Activated naive CD4-positive, alpha-beta T cell treated with anti-CD3 and anti-CD28 coated beads, Interleukin-2, amount 50 U/mL, for 16 hours (primary cell): ENCODE measurements at places on chromosomes 5 and 9.
A peak's percentile ranks its signal among the peaks of the same experiment; 100 is the strongest.

DNA sequence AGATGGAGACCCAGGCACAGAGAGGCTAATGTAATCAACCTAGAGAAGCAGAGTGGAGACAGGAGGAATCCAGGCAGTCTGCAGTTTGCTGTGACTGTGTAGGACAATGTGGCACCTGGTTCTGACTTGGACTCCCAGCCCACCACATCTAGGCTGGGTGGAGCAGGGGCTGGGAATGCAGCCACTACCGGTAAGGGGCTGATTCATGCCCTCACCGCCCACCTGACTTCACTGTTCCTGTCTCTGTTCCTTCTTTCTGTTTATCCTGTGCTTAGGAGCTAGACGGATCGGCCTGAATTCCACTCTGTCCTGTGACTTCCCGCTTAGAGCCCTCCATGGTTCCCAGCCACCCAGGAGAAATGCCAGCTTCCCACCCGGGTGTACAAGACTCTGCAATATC lies 2.6 kb downstream of the PDLIM4 start:
- DNase-seq = no peak

DNA sequence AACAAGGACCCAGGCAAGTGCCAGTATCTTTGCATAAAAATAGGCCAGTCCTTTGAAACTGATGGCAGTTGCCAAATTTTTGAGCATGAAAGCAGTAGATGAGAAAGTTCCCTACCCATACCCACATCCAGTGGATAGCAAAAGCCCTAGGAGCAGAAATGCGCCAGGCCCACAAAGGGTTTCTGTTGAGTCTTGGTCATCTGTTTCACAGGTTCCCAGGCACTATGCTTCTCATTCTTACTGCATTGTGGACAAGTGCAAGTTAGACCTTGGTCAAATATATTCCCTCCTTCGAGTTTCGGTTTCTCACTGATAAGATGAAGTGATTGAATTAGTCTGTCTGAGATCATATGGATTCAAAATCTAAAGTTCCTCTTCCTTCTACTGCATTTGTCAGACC lies 152.3 kb downstream of the NR3C1 start:
- DNase-seq = no peak

DNA sequence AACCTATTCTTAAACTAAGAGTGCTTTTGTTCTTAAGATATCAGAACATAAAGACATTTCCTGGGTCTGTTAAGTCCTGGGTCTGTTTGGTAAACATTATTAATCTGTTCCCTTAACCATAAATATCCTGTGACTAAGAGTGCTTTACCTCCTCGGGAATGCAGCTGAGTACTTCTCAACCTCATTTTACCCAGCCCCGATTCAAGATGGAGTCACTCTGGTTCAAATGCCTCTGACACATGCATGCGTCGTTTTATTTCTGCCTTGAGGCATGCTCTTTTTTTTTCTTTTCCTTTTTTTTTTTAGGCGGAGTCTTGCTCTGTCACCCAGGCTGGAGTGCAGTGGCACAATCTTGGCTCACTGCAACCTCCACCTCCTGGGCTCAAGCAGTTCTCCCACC lies 39.8 kb upstream of the FBXL17 start:
- DNase-seq = no peak

- DNase-seq = no peak
These were observed 49.3 kb downstream of the RICTOR start for GRCh38 chr5:39024884-39025283.

DNA sequence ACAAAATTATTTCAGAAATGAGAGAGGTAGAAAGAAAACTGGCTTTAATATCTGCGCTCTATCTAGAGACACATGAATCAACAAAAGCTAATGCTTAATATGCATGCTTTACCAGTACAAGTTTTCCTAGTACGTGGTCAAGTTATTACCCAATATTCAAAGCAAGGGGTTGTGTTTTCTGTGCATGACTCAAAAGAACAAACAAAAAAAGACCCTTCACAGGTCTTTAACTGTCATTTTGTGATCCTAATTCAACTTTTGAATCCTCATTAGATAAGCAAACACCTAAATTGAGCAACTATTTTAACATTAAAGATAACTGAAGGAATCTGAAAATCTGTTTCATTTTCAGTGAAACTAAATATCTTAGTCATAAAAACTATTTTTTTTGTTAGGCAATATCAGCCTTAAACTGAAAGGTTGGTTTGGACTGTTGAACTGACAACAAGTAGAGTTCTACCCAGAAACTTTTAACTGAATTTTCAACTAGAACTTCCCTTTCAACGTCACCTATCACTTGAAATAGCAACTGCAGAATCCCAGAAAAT lies 12.5 kb downstream of the ST8SIA4 start:
- DNase-seq = no peak

DNA sequence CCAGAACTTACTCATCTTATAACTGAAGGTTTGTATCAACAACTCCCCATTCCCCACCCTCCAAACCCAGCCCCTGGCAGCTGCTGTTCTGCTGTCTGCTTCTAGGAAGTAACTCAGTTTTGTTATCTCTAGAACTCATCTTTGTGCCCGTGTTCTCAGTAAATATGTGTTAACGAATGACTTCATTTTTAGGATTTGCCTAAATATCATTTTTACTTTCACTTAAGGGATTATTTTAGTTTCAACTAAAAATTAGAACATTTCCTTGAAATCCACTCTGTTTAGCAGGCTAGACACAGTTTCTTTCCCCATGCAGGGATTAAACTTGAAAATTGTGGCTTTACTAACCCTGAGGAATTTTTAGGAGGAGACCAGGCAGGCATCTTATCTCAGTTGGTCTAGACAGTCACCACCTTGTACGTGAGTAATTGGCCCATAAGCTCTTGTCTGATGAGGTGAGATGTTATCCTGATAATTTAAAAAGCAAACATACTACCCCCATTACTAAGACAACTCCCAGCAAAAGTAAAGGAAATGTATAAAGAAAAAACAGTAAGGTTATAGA lies 68.2 kb upstream of the TNFAIP8 start:
- DNase-seq = peak; percentile 56

GRCh38 chr5:159917994-159918393 lies 1.7 kb downstream of the ADRA1B start:
- no peak for DNase-seq

DNA sequence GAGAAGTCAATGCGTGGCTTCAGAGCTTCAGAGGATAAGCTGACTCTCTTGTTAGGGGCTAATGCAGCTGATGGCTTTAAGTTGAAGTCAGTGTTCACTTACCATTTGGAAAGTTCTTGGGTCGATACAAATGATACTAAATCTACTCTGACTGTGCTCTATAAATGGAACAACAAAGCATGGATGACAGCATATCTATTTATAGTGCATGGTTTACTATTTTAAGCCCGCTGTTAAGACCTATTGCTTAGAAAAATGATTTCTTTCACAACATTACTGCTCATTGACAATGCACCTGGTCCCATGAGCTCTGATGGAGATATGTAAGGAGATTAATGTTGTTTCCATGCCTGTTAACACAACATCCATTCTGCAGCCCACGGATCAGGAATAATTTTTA lies 435.7 kb downstream of the MAT2B start:
- DNase-seq = no peak

GRCh38 chr5:60256546-60256945 lies 363.0 kb upstream of the PDE4D start:
- no peak for DNase-seq

DNA sequence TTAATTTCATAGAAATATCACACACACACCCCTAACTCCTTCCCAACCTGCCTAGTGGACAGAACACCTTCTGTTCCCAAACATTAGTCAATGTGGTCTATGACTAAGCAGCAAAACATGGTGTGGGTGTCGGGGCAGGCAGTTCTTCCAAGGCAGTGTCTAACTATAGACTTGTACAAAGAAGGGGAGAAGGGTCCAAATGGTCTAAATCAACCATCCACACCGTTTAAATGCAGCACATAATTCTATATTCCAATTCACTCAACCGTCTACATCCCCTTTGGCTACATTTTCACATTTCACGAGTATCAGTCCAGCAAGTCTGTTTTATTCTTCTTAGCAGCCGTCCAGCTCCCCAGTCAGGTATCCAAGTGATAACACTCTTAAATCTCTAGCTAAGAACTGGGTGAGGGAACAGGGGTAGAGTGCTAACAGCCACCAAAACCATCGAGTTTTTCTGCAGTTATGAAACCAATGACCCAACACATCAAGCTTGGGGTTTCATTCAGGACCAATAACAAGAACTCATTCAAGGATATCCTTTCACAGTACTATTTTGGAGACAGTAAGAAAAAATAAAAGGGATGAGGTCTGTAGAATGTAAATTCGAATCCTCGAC lies 3.3 kb downstream of the ZNF608 start:
- DNase-seq = no peak

- DNase-seq = no peak
These were observed 1.6 kb downstream of the DMXL1 start for GRCh38 chr5:119072496-119072895.

DNA sequence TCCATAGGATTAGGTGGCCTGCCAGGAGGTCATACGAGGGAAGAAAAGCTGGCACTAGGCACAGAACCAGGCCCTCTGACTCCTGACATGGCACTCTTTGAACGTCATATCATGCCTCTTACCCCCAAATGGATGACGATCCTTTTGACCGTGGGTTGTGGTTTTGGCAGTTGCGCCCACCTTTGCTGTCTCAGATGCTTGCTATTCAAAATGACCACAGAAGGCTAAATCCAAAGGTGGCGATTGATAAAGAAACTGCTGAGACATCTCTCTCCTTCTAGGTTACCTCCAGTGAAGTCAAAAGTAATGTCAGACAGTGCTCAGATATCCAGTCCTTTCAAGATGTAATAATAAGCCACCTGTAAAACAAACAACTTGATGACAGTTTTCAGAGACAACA lies 385.0 kb downstream of the EFNA5 start:
- DNase-seq = no peak

DNA sequence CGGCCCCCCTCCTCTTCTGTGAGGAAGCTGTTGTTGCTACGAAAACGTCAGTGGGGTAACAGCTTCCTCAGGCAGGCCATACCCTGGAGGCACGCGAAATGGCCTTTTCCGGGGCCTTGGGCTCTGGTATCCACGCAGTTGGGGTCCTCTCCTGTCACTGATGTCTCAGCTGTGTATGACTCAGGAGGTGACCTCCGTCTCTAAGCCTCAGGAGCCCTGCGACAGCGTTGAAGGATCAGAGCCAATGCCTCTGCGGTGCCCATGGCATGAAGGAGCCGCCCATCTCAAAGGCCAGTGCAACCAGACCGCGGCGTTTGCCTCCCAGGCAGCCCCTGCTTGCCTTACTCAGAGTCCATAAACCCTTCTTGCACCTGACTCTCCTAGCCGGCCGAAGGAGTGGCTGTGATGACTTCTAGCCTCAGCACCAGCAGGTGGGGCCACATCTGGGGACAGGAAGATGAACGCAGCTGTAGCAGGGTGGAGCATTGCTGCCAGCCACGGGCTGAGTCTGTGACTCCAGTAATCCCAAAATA lies 1.0 kb upstream of the MXD3 start:
- DNase-seq = no peak

DNA sequence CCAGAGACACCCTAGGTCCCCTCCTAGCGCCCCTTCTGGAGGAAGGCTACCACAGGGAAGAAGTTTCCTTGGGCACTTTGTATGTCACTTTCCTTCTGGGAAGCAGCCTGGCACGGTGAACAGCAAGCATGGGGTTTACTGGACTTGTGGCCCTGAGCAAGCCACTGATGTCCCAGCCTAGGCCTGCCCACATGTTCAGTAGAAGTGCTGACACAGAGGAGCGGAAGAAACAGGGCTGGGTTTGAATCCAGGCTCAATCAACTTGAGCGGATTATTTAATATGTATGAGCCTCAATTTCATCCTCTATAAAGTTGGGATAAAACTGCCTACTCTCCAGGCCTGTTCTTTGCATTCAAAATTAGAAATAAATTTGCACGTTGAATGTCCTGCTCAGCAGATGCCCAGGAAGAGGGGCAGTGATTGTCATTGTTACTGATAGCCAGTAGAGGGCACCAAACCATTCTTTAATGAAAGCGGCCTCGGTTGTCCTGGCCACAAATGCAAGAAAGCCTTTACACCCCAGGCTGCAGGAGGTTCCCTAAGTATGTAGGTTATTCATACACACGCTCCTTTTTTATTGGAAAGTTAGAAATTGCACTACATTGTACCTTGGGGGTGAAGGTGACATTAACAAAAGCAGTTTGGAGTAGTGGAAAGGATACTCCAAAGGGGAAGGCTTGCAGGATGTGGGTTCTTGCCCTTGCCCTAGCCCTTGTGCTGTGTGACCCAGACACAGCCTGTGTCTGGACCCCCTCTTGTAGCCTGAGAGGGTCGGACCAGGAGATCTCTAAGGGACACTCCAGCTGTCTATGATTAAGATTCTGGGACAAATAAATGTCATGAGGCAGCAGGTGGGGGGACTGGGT lies 13.4 kb upstream of the XPA start:
- DNase-seq = peak; percentile 37

DNA sequence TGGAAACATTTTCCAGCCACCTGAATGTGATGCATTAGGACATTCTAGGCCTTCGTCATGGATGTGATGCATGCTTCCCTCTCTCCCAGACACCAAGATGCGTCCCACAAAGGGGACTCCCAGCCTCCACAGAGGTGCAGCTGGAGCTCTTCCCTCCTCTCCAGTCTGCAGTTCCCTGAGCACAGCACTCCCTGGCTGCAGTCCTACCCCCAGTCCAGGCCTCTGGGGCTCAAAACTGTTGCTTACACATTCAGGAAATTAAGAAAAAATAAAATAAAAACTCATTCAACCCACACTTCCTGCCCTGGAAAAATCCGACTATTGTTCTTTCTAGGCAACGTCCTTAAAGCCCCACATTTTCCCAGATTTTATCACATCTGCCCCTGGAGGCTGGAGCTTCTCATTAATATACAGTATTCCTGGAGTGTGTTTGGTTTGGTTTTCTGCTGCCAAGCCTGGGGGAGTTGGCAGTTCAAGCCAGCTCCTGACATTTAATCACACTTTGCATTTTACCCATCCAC lies 78.4 kb upstream of the ICE1 start:
- no peak for DNase-seq

DNA sequence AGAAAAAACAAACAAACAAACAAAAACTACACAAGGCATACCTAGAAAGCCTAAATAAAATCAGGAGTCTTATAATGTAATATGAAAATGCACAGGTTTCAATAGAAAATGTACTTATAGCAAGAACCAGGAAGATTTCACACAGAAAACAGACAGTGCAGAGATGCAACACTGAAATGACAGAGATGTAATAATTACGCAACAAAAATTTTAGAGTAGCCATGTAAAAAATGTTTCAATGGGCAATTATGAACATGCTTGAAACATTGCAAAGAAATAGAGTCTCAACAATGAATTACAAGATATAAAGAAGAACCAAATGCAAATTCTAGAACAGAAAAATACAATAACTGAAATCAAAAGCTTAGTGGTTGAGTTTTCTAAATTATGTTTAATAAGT lies 405.9 kb downstream of the PLK2 start:
- DNase-seq = no peak

GRCh38 chr9:93017621-93018020 lies 40.9 kb upstream of the SUSD3 start:
- no peak for DNase-seq

GRCh38 chr9:136806631-136807201 lies 1.0 kb upstream of the RABL6 start:
- no peak for DNase-seq

- no peak for DNase-seq
These were observed 337.0 kb upstream of the SMC2 start for GRCh38 chr9:103757062-103757461.
